ENCODE measurements at places on chromosomes 4 and X.

DNA sequence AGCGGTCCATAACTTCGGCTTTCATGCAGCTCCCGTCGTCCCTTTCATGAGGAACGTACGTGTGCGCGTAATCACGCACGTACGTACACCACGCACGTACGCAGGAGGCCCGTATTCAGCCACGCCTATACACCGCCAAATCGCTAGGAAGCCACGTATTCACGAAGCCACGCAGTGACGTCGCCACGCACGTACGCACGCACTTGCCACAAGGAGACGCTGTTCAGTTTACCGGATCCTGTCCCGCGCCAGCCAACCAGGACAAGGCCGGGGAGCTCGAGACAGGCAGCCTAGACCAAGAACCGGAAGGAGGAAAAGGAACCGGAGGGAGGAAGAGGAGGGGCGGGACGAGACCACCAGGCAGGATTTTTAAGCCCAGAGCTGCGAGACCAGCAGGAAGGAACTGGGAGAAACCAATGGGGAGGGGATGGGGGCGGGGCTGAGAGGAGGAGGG is at the start of gene EOLA2:
Gene EOLA2, minus strand, starts transcription at position 65 of the 454 bp plus-strand sequence. CDS start 4,617 bp downstream, outside the sequence.
- peak; percentile 93 for DNase-seq

DNA sequence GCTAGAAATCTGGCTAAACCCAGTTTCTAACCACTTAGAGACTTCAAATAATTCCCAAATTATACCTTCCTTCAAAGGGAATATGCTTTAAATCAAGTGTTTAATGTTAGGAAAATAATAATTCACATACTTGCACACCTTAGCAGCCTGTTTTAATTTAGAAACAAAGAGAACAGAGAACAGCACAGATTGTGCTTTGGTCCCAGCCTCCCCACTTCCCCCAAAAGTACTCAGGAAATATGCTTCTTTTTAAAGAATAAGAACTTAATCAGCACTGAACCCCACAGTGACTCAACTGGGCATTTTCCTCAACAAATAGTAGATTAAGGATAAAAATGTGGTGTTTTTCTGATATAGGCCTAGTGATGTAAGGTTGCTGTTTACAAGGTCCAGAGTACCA is 295.8 kb downstream of the GBA3 start:
- no peak for DNase-seq

GRCh38 chr4:54882616-54883015 is 224.9 kb downstream of the KIT start:
- no peak for DNase-seq

DNA sequence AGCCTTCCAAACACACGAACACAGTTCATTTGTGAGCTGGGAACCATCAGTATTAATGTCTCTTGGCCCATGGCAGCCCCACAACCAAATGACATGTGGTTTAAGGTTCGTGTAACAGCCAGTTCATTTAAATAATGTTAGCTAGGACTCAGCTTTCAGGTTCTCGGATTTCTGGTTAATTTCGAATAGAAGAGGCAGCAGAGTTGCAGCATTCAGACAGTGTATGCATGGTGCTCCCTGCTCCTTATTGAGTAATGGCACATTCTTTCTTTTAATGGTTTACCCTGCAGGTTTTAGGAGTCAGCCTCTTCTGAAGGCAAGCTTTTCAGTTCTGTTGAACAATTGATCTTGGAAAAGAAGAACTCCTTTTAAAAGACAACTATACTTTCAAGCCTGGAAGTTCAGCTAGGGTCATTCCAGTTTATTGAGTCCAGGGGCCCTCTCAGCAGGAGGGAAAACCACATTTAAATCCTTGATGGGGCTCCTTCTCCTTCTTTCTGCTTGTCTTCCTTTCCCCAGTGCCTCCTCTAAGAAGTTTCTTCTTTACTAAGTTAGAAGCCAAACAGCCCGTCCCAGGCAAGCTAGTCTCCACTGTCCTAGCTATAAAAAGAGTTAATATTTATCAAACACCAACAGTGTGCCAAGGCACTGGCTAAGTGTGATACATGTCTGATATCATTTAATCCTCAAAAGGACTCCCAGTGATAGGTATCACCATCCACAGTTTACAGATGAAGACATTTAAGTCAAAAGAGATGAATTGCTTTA is 5.0 kb upstream of the RNF175 start:
- DNase-seq, result no peak

GRCh38 chrX:97109730-97110129 is 226.0 kb downstream of the RPA4 start:
- no peak for DNase-seq

DNA sequence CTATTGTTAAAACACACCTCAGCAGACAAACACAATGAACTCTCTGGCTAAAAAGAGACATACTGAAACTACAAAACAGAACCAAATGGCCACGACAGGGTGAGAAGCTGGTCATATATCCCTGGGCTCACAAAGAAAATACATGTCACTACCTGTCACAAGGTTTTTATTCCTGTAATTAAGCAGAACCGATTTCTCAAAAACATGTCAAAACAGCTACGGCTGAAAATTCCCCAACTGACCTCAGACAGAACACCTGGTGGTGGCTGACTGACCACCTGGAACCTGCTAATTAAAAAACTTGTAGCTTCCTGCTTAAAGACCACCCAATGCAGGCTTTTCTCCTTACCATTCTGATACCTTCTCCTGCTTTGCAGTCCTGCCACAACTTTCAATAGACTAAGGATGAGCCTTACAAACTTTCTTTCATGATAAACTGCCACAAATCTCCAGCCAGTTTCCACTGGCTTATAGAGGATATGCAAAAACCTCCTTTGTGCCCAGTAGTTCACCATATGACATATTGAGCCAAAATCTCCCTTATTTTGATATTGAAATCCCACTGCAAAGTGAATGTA is 571.9 kb downstream of the SPOCK3 start:
- no peak for DNase-seq

GRCh38 chr4:74618659-74619058 is 173.7 kb downstream of the AREG start:
- no peak for DNase-seq

GRCh38 chr4:123168812-123169211 is 227.8 kb upstream of the SPRY1 start:
- no peak for DNase-seq

DNA sequence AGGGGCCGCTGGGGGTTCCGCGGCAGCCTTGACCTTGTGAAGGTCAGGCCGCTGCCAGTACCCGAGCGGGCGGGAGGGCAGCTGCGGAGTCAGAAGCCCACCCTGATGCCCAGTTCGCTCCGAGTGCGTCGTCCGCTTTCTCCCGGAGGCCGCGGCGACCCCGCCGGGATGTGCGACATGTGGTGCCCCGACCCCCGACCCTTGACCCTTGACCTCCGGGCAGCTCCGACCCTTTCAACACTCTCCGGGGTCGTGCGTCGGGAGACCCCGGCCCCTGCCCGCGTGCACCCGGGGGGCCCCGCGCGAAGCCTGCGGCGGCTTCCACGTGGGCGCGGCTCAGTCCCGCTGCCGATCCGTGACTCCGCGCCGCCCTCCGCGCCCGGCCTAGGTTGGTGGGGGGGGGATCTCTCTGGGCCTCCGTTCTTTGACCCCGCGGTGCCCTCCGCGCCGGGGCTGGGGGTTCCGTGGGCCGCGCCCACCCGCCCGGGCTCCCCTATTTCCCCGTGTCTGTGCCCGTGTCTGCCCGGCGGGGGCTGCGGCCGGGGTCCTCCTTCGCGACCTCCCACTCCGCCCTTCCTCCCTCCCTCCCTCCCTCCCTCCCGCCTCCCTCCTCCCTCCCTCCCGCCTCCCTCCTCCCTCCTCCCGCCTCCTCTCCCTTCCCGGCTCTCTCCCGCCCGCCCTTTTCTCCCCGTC is 609 bp upstream of the SLC25A6 start:
- peak; percentile 90 for DNase-seq

DNA sequence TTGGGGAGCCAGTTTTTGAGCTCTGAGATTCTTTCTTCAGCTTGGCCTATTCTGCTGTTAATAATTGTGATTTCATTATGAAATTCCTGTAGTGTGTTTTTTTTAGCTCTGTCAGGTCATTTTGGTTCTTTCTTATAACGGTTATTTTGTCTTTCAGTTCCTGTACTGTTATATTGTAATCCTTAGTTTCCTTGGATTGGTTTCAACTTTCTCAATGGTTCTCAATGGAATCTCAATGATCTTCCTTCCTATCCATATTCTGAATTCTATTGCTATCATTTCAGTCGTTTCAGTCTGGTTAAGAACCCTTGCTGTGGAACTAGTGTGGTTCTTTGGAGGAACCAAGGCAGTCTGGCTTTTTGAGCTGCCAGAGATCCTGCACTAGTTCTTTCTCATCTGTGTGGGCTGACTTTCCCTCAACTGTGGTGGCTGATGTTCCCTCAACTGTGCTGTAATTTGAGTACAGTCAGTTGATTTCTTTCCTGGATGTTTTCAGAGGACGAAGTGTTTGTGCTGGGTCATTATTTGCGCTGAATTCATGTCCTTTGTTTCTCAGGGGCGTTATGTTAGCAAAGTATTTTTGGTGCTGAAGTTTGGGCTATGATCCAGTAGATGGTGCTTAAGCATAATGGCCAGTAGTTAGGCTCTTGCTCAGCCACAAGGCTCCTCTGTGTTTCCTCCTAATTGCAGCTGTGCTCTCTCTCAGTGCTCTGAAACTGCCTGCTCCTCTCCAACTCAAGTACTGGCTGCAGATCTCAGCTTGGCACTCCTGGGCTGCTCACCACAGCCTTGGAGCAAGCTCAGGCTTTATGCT is 27.5 kb downstream of the ENPEP start:
- DNase-seq, result peak; percentile 58

- DNase-seq, result no peak
Measured at GRCh38 chr4:175071123-175071522, 153.0 kb downstream of the ADAM29 start.

DNA sequence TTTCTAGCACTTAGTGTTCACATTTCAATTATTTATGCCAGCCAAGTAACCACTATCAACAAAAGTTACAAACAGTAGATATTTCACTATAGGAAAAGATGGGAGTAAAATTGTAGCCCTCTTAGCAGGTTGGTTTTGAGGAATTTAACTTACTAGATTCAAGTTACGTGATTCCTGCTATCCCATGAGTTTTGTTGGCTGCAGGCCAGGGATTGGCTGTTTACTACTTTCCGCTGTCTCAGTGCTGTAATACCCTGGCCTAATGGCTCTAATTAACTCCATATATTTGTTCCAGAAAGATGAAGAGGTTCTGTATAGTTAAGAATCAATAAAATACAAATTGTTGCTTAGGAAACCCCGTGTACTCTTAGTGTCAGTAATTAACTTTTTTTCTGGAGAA is 55.5 kb upstream of the MAGED1 start:
- peak; percentile 36 for DNase-seq

DNA sequence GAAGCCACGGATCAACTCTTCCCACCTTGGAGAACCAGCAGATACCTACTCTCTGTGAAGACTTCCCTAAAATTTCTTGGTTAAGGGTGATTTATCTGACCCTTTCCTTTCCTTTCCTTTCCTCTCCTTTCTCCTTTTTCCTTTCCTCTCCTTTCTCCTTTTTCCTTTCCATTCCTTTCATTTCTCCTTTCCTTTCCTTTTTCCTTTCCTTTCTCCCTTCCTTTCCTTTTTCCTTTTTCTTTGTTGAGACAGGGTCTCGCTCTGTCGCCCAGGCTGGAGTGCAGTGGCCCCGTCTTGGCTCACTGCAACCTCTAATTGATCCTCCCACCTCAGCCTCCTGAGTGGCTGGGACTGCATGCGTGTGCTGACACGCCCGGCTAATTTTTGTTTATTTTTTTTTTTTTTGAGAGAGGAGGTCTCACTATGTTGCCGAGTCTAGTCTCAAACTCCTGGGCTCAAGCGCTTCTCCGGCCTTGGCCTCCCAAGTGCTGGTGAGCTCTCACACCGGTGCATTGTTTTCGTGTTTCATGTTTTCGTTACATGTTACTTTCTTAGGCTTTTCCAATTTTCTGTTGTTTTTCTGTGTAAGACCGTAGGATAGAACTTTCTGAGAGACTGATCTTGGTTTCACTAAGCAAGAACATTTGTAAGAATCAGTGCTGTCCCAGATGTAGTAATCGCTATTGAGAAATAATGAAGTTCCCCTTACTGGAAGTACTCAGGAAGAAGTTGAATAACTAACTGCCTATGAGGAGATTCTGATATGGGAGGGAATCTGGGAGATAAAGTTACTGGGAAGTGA is 2.0 kb downstream of the TMEM165 start:
- DNase-seq, result no peak

DNA sequence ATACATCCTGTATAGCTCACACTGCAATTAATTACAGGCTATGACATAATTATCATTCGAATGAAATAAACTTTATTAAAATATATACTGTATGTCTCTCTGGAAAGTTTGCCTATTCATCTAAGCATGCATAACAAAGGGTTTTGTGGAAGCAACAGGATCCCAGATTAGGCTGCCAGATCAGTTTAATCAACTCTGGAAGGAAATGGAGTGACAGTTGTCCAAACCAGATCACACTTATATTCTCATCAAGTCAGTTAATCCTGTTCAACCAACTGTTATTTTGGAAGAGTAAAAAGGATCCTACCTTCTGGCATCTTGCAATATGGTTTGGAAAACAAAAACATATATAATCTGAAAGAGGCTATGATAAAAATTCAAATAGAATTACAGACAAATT is 312.2 kb downstream of the FAT4 start:
- no peak for DNase-seq

GRCh38 chrX:44974451-44974850 is 101.5 kb downstream of the KDM6A start:
- DNase-seq, result no peak

DNA sequence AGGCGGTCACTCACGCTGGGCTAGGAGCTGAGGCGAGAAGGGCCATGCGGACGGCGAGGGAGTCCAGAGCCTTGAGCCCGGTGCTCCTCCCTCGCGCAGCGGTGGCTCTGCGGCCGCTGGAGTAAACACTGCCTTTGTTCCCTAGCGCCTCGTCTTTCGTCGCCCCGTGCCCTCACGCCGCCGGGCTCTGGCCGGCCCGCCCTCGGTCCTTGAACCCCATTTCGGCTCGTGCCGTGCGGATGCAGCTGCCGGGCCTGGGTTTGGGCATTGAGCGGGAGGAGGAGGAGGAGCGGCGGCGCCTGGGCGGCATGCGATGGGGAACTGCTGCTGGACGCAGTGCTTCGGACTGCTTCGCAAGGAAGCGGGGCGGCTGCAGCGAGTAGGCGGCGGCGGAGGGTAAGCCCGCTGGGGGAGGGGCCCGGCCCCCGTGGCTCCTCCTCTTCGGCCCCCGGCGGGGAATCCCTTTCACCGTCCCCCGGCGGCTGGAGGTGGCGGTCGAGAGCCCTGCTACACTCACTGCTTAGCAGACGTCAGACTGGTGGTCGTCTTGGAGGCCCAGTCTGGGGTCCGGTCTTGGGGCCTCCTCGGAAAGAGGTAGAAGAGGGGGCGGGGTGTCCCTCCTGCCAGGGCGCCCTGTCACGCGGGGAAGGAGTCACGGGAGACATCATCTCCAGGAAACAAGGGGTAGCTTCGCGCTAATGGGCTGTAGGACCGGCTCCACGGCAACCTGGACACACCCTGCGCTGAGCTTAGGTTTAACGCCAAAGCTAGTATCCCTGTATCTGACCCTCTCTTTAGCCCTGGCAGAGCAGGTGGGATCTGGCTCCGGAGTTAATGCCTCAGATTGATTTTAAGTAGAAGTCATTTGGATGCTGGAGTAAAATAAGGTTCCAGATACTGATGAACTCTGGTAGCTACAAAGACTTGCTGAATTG is at the start of gene AP1AR:
Gene AP1AR, plus strand, starts transcription at position 9 of the 935 bp plus-strand sequence. Its CDS starts 305 bp downstream, at position 314.
- DNase-seq, result peak; percentile 89

DNA sequence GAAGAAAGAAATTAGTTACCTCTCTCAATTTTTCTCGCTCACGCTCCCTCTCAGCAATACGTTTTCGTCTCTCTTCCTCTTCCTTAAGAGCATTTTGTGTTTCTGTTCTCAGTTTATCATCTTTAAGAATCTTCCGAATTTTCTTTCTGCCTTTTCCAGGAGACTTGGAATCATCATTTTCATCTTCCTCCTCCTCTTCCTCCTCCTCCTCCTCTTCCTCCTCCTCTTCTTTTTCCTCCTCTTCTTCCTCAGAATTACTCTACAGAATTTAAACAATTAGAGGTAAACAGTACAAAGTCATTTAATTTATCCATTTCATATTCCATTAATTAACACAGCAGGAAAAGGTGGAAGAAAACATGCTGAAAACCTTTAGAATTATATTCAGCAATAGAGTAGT is 133.9 kb downstream of the ATRX start:
- no peak for DNase-seq

All from right forelimb (tissue), 1 donor.